ENCODE measurements at places on chromosomes 6 and 20.

GRCh38 chr6:130827247-130828149 is at the start of gene SMLR1:
SMLR1 (plus strand) TSS chr6:130827406; CDS start chr6:130827414, 8 bp downstream.
- DNase-seq = no peak

- no peak for DNase-seq
These were observed 170.9 kb upstream of the AKAP12 start for GRCh38 chr6:151068761-151069312.

DNA sequence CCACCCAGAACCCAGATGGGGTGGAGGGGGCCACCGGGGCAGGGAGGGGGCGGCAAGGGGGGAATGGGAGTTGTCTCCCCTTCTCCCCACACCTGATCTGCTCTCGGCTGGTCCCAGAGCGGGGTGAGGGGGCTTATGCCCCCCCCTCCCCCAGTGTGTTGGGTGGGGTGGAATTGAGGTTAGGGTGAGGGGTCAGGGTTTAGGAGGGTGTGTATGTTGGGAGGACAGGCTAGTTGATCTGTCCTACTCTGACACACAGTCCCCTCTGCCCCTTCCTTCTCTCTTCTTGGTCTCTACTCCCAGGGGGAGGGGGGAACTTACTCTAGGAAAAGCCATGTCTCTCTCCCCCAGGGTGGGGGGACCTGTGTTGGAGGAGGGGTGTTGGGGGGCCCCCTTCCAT is 1.9 kb upstream of the ZBTB9 start:
- no peak for DNase-seq

GRCh38 chr6:169778646-169779045 is 27.2 kb downstream of the ERMARD start:
- no peak for DNase-seq

- no peak for DNase-seq
These were observed 421.8 kb upstream of the JARID2 start for GRCh38 chr6:14824060-14824459.

GRCh38 chr6:135831016-135831415 is 20.5 kb upstream of the PDE7B start:
- no peak for DNase-seq
